ENCODE measurements at places on chromosomes 6 and 20.
A peak's percentile ranks its signal among the peaks of the same experiment; 100 is the strongest.

DNA sequence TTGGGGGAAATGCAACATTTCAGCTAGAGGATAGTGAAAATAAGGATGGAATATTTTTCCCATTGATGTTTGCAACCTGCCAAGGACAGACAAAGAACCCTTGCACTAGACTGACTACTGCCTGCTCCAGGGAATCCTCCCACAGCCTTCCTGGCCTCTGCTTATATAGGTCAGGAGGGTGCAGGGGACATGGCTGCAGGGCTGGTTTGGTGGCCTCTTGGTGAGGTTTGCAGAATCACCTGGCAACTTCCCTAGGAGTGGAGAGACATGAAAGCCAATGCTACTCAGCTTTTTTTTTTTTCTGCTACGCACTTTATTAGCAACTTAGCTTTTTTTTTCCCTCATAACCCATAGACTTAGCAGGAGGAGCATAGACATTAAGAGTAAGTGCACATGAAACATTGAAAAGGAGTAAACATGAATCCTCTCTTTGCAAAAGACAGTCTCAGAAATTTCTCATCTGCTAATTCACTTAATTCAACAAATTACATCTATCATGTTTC lies 39.8 kb upstream of the CDYL start:
- H3K36me3 ChIP-seq, result no peaks in the 10 kb centered on the region
- no peaks in the 10 kb centered on the region for H3K4me1 ChIP-seq
- H3K27ac ChIP-seq, result no peak overlapping the region
- no peak overlapping the region for H3K4me3 ChIP-seq
- DNase-seq, result no peak

DNA sequence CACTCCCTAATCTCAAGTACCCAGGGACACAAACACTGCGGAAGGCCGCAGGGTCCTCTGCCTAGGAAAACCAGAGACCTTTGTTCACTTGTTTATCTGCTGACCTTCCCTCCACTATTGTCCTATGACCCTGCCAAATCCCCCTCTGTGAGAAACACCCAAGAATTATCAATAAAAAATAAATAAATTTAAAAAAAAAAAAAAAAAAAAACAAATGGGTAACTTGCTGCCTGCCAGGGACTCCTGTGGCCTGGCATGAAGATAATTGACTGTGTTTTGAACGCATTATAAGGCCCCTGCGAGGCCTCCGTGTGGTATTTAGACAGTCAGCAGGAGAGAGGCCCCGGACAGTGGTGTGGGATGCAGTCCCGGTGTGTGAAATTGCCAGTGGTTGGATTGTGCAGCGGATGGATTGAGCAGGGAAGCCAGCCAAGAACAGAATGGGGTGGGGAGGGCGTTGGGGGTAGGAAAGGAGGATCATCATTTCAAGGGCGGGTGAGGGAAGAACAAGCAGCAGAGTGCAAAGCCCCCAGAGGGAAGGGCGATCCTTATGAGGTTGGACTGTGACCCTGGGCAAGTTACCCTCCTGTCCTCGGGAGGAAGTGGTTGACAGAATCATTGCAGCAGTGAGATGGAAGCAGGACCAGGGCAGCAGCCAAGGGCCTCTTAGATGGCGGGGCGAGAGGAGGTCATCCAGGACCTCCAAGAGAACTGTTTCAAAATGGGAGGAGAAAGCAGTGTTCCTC lies 43.3 kb downstream of the PPARD start:
- H3K4me1 ChIP-seq, result peaks cover 20% of the 10 kb centered on the region
- no peaks in the 10 kb centered on the region for H3K27me3 ChIP-seq
- H3K4me3 ChIP-seq, result no peak overlapping the region
- H3K36me3 ChIP-seq, result no peaks in the 10 kb centered on the region
- no peak for DNase-seq

DNA sequence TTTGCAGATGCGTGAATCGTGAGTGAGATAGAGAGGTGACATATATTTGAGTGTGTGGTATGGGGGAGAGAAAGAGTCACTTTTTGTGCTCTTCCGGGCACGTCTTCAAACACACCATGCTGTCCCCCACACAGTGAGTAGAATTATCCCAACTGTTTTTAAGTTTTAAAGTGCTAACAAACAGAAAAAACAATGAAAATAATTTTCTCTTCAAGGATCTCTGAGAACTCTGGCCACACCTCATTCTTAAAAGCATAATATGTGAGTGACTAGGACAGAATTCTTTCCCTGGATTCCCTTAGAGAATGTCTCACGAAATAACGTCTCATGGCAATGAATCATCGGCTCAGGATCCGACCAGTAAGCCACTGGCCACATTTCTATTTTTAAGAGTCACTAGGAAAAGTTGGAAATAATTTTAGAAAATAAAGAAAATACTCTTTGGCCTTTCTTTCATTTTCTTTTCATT lies 235.7 kb upstream of the ZNF217 start:
- DNase-seq, result no peak
- H3K36me3 ChIP-seq, result peaks cover 5% of the 10 kb centered on the region
- peak overlapping the region; percentile 86 for H3K4me3 ChIP-seq
- H3K27me3 ChIP-seq, result no peaks in the 10 kb centered on the region

GRCh38 chr6:29294499-29294914 lies 7.0 kb upstream of the OR14J1 start:
- no peak overlapping the region for H3K4me3 ChIP-seq
- H3K36me3 ChIP-seq, result no peaks in the 10 kb centered on the region
- no peak for DNase-seq

DNA sequence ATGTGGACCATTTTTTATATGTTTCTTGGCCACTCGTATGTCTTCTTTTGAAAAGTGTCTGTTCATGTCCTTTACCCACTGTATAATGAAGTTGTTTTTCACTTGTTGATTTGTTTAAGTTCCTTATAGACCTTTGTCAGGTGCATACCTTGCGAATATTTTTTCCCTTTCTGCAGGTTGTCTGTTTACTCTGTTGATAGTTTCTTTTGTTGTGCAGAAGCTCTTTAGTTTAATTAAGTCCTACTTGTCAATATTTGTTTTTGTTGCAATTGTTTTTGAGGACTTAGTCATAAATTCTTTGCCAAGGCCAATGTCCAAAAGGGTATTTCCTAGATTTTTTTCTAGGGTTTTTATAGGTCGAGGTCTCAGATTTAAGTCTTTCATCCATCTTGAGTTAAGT lies 66.2 kb downstream of the UNC5CL start:
- no peak overlapping the region for H3K27ac ChIP-seq
- H3K36me3 ChIP-seq, result peaks cover 5% of the 10 kb centered on the region
- H3K4me1 ChIP-seq, result no peaks in the 10 kb centered on the region
- H3K27me3 ChIP-seq, result peaks cover 45% of the 10 kb centered on the region
- H3K4me3 ChIP-seq, result no peak overlapping the region

- no peaks in the 10 kb centered on the region for H3K4me1 ChIP-seq
- no peak for DNase-seq
- H3K36me3 ChIP-seq, result peaks cover 48% of the 10 kb centered on the region
- no peaks in the 10 kb centered on the region for H3K27me3 ChIP-seq
Observed at GRCh38 chr20:38418509-38419204, 16.5 kb downstream of the SNHG17 start.

- H3K4me3 ChIP-seq, result no peak overlapping the region
- H3K36me3 ChIP-seq, result no peaks in the 10 kb centered on the region
- peaks cover 18% of the 10 kb centered on the region for H3K27me3 ChIP-seq
- no peak overlapping the region for H3K27ac ChIP-seq
- no peak for DNase-seq
Observed at GRCh38 chr6:112348891-112349635, 1.9 kb downstream of the RFPL4B start.

DNA sequence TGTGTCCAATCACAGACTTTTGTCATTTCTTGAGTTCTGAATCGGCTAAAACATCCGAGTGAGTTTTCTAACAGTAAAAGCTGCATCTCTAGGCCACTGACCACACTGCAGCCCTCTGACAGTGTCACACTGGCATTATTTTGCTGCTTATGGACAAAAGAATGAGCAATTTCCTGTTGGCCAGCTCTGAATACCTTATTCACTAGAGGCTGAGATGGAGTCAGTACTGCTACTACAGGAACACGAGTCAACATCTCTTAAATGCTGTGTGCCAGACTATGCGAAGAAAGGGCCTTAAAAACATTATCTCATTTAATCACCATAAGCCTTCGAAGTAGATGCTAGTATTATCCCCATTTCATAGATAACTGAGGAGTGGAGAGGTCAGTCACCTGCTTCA lies 42.5 kb upstream of the IPCEF1 start:
- no peaks in the 10 kb centered on the region for H3K4me1 ChIP-seq
- H3K27me3 ChIP-seq, result peaks cover 12% of the 10 kb centered on the region
- H3K36me3 ChIP-seq, result no peaks in the 10 kb centered on the region

- no peak for DNase-seq
- peaks cover 9% of the 10 kb centered on the region for H3K36me3 ChIP-seq
- H3K4me1 ChIP-seq, result peaks cover 5% of the 10 kb centered on the region
- H3K4me3 ChIP-seq, result no peak overlapping the region
Observed at GRCh38 chr6:116268589-116269293, 11.0 kb downstream of the TSPYL1 start.

GRCh38 chr20:18928626-18929025 lies 115.0 kb downstream of the SCP2D1 start:
- H3K4me3 ChIP-seq, result no peak overlapping the region
- no peaks in the 10 kb centered on the region for H3K36me3 ChIP-seq
- no peak overlapping the region for H3K27ac ChIP-seq
- no peaks in the 10 kb centered on the region for H3K4me1 ChIP-seq

DNA sequence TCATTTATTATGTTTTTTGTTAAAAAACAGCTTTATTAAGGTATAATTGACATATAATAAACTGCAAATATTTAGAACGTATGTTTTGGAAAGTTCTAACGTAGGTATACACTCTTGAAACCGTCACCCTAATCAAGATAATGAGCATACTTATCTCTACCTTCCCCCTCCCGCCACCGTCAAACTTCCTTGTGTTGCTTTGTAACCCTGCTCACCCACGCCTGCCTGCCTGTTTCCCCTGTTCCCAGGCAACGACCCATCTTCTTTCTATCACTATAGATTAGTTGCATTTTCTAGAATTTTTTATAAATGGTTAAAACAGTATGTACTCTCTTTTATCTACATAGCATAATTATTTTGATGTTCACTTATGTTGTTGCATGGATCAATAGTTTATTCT lies 33.5 kb upstream of the GCLC start:
- H3K27me3 ChIP-seq, result no peaks in the 10 kb centered on the region
- no peak overlapping the region for H3K4me3 ChIP-seq
- H3K4me1 ChIP-seq, result peaks cover 3% of the 10 kb centered on the region
- no peaks in the 10 kb centered on the region for H3K36me3 ChIP-seq
- H3K27ac ChIP-seq, result no peak overlapping the region
- DNase-seq, result no peak

- no peaks in the 10 kb centered on the region for H3K36me3 ChIP-seq
- H3K4me3 ChIP-seq, result no peak overlapping the region
- DNase-seq, result no peak
- no peaks in the 10 kb centered on the region for H3K4me1 ChIP-seq
Observed at GRCh38 chr6:32073101-32073500, 34.9 kb downstream of the CYP21A2 start.

GRCh38 chr6:38755207-38755606 lies 40.1 kb downstream of the DNAH8 start:
- H3K27me3 ChIP-seq, result peaks cover 7% of the 10 kb centered on the region
- H3K27ac ChIP-seq, result no peak overlapping the region
- no peaks in the 10 kb centered on the region for H3K4me1 ChIP-seq
- no peaks in the 10 kb centered on the region for H3K36me3 ChIP-seq

DNA sequence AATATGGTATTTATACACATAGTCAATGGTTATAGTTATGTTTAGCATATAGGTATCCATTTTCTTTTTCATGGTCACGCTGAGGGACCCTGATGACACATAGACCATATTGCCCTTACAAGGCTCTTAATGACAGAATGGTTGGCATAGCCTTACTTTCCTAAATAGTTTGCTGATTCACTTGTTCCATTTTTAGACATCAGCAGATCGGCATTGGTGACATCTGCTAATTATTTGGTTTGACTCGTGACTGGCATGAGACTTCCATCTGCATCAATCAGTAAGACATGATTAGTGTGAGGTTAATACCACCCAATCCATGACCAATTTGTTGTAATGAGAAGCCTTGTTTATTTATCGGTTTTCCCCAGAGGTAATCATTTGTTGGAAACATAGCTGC lies 309.7 kb downstream of the ALDH8A1 start:
- no peak overlapping the region for H3K4me3 ChIP-seq
- no peak overlapping the region for H3K27ac ChIP-seq
- H3K27me3 ChIP-seq, result peaks cover 27% of the 10 kb centered on the region
- DNase-seq, result no peak

DNA sequence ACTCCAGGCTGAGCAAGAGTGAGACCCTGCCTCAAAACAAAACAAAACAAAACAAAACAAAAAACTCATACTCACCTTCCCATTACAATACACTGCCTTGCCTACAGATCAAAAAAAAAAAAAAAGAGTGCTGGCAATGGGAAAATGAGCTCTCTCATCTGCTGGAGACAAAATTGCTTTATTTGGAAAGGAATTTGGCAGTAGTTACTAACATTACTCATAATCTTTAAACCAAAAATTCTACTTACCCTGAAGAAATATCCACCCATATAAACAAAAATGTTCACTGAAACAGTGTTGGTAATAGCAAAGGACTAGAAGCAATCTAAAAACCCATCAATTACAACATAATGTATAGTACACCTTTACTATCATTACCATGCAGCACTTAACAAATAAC lies 120.4 kb downstream of the RNGTT start:
- no peak overlapping the region for H3K27ac ChIP-seq
- DNase-seq, result no peak
- no peaks in the 10 kb centered on the region for H3K27me3 ChIP-seq
- no peak overlapping the region for H3K4me3 ChIP-seq

GRCh38 chr6:117497237-117497636 lies 14.8 kb downstream of the DCBLD1 start:
- no peaks in the 10 kb centered on the region for H3K36me3 ChIP-seq
- H3K27ac ChIP-seq, result no peak overlapping the region
- no peak overlapping the region for H3K4me3 ChIP-seq
- peaks cover 29% of the 10 kb centered on the region for H3K4me1 ChIP-seq

DNA sequence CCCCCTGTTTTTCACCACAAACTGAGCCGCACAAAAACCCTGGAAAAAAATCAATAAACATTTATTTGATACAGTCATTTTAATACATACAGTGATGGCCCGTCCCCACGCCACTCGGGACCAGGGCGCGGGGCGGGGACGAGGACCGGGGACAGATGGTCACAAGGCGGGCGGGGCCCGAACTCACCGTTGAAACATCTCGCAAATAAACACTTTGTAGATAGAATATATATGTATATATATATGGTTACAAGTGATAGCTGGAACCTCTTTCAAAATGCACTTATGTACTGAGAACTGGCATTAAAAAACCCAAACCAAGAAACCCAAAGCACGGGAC lies 418 bp upstream of the UCKL1 start:
- no peak for DNase-seq
- no peaks in the 10 kb centered on the region for H3K27me3 ChIP-seq
- H3K36me3 ChIP-seq, result no peaks in the 10 kb centered on the region

- H3K4me3 ChIP-seq, result no peak overlapping the region
- DNase-seq, result no peak
- no peaks in the 10 kb centered on the region for H3K36me3 ChIP-seq
- no peak overlapping the region for H3K27ac ChIP-seq
- H3K27me3 ChIP-seq, result no peaks in the 10 kb centered on the region
- H3K4me1 ChIP-seq, result no peaks in the 10 kb centered on the region
Observed at GRCh38 chr6:1698527-1698926, 88.8 kb downstream of the FOXC1 start.

GRCh38 chr20:33443006-33443511 lies 504 bp downstream of the SNTA1 start:
- peak overlapping the region; percentile 74 for H3K4me3 ChIP-seq
- no peaks in the 10 kb centered on the region for H3K27me3 ChIP-seq
- no peak overlapping the region for H3K27ac ChIP-seq
- peaks cover 21% of the 10 kb centered on the region for H3K4me1 ChIP-seq
- no peaks in the 10 kb centered on the region for H3K36me3 ChIP-seq

Measured in natural killer cell treated with Interleukin-12 subunit alpha and Interleukin-12 subunit beta and Interleukin-15 and Interleukin-18, amount 100 ng/mL, for 72 hours (primary cell).